ENCODE measurements at places on chromosomes 1 and 21.
A peak's percentile ranks its signal among the peaks of the same experiment; 100 is the strongest.

GRCh38 chr1:92872719-92873118 is 40.9 kb downstream of the RPL5 start:
- no peak for DNase-seq

DNA sequence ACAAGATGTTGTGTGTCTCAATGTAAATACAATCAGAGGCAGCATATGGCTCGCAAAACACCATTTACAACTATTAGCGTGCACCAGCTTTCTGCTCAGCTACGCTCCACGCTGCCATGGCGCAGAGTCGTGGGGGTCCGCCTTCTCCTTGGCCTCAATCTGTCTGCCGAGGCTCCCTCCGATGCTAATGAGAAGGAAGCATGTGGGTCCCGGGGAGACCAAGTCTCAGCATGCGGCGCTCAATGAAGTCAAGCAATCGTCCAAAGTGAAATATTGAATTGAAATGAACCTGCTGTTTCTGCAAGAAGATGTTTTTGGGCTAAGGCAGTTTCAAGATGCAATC is 228.9 kb downstream of the TOMM20 start:
- no peak for DNase-seq

GRCh38 chr1:61992257-61992656 is 202.4 kb upstream of the L1TD1 start:
- DNase-seq: no peak

DNA sequence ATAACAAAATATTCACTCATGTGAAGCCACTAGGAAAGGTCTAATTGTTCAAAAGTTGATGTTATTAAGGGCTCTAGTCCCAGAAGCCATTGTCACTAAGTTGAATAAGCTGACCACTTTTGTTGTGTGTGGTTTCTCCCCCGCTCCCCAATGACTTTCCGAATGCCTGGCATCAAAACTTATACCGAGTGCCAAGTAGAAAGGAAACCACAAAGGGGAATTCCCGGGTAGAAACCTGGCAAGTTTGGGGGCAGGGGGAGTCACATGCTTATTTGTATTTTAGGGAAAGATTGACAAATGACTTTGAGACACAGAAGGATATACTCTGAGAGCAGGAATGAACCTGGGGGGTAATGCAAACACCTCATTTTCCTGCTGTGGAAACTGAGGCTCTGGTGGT is 154.1 kb downstream of the TGFBR3 start:
- DNase-seq: no peak

- no peak for DNase-seq
Measured at GRCh38 chr1:168317309-168317708, 36.6 kb downstream of the TBX19 start.

- DNase-seq: no peak
Measured at GRCh38 chr1:63023171-63023570, 239.2 kb downstream of the ATG4C start.

DNA sequence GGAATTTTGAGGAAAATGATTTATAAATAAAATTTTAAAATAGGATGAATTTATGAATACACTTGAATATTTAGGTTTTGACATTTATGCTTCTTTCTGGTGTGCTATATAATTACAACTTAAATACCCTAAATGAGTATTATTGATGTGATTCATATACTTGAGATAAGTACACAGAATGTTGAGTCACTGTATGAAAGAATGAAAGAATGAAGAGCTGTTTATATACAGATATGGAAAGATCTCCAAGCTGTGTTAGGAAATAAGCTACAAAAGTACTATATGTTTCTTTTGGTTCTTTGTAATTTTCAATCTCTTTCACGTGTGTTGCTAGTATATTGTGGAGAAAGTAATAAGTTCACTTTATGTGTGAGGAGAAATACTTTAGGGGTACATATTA is 147.2 kb downstream of the RASAL2 start:
- no peak for DNase-seq

DNA sequence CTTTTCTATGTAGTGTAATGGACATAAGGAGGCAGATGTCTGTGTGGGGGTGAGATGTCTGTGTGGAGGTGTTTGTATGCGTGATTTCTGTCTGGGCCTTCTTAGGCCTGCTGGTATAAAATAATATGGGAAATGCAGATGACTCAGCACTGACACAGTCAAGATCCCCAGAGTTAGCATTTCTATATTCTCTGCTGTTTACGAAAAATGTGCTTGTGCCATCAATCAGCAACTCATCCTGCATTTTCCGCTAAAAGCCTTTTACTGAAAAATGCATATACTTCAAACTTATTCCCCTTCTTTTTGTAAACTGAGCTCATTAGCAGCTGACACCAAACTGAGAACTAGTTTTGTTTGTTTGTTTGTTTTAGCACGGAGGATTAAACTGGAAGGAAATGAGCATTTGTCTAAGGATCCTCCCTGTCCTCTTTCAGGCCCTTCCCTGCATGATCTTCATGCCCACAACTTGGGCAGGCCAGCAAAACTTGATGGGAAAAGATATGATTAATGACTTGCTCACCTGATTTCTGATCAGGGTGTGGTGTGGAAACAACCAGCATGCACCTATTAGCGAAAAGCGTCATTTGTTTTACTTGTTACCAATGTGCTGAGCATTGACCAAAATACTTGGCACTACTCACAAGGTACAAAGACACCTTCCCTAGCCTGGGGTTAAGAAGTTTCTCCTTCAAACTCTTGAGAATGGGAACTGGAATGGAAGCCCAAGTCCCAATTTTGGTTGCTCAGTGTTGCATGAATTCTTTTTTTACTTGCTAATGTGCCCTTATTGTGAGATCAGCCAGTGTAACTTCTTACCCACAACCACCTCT is 77.4 kb downstream of the NDUFS5 start:
- DNase-seq: no peak

- no peak for DNase-seq
Measured at GRCh38 chr1:248807067-248807737, 18.5 kb downstream of the SH3BP5L start.

GRCh38 chr1:232221802-232222499 is 408.0 kb downstream of the SIPA1L2 start:
- DNase-seq: no peak

DNA sequence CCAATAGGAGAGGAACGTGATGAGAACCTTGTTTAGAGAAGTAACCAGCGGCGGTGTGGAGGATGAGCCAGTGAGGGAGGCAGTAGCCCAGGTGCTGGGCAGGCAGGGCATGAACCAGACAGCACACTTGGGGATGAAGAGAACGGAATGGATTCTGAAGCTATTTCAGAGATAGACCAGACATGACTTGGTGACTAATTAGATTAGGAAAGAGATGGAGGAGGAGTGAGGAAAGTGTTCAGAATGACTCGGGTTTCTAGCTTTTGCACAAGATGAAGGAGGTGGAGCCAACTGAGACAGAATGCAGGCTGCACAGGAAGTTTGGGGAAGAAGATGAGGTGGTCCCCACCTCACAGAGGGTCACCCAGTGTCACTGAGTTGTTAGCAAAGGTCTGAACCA is 5.1 kb downstream of the PEF1 start:
- DNase-seq: peak; percentile 49

GRCh38 chr1:56106531-56107274 is 472.7 kb downstream of the PLPP3 start:
- DNase-seq: no peak

DNA sequence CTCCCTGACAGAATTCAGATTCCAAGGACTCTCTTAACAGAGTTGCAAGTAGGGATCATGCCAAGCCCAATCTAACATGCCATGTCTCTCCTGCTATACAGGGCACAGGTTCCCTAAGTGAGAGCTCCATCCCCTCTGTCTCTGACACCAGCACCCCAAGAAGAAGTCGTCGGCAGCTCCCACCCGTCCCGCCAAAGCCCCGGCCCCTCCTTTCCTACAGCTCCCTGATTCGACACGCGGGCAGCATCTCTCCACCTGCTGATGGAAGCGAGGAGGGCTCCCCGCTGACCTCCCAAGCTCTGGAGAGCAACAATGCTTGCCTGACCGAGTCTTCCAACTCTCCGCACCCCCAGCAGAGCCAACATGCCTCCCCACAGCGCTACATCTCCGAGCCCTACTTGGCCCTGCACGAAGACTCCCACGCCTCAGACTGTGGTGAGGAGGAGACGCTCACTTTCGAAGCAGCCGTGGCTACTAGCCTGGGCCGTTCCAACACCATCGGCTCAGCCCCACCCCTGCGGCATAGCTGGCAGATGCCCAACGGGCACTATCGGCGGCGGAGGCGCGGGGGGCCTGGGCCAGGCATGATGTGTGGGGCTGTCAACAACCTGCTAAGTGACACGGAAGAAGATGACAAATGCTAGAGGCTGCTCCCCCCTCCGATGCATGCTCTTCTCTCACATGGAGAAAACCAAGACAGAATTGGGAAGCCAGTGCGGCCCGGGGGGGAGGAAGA is 263.2 kb downstream of the ZNF648 start:
- no peak for DNase-seq

- no peak for DNase-seq
Measured at GRCh38 chr1:9809100-9809510, 14.7 kb downstream of the CLSTN1 start.
